ENCODE measurements at places on chromosomes 4 and X. TPM values are rescaled to one million over a fixed set of nuclear protein-coding genes. Genes with fewer than 3 reads are reported as not detected.
A peak's percentile ranks its signal among the peaks of the same experiment; 100 is the strongest.

DNA sequence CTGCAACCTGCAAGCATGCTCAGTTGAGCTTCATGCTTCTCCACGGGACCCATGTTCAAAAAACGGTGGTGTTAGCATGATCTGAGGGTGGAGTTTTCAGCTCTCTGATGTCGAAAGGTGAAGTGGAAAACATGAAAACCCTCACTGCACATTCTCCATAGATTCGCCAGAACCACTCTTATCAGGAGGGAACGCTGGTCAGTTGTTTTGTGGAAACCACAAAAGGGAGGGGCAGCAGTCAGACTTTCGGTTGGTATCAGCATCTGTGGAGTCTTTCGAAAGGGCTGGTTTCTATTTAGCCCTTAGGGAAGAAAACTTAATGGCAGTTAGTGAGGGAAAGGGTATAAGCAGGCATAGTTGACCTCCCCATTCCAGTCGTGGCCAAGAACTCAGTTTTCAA is 12.6 kb downstream of the PPA2 start:
- ATAC-seq = no peak

DNA sequence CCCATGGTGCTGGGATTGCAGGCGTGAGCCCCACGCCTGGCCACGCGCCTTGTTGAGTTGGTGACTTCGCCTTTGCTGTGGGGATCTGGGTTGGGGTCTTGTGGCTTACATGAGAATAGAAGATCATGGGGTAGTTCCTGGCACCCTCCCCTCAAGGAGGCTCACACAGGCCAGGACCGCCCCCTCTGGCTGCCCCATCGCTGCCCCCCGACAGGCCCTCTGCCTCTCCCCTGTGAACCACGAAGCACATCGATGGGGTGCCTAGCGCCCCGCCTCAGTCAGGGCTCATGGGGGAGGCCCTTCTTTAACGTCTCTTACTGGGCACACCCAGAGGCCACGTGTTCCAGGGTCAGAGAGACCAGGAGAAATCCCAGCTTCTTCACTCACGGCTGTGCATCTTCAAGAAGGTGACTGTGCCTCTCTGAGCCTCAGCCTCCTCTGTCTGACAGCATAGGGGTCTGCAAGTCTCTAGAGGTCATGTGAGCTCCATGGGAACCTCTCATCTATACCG is 23.6 kb upstream of the SPON2 start:
- no peak for ATAC-seq

GRCh38 chr4:156322592-156322991 is 368.9 kb upstream of the CTSO start:
- ATAC-seq = no peak

STPG2 gene
- 0.19 TPM for total RNA-seq

DNA sequence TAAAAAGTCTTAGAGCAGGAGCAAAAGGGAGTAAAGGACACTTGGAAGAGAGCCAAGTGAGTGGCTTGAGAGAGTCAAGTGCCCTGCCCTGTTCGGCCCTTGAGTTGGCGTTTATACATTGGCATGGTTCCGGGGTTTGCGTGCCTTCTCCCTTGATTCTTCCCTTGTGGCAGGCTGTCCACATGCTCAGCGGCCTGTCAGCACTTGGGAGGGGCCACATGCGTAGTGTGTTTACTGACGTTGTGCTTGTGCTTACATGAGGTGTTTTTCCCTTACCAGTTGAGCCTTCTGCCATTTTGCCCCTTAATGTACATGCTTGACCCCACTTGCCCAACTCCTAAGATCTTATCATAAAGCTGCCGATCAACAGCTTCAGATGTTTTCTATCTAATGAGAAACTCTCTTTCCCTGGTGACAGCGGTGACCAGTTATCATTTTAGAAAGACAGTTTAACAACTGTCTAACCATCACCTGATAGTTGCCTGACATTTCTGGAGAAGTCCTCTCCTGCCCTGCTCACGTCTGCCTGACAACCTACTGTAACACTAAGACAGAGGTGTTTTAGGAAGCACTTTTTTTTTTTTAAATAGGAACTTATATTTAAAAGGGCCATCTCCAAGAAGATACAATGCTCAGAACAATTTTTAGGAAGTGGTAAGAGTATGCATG is 49.5 kb upstream of the GC start:
- no peak for ATAC-seq

GRCh38 chrX:148459343-148459742 is 41.1 kb upstream of the AFF2 start:
- ATAC-seq = no peak

DNA sequence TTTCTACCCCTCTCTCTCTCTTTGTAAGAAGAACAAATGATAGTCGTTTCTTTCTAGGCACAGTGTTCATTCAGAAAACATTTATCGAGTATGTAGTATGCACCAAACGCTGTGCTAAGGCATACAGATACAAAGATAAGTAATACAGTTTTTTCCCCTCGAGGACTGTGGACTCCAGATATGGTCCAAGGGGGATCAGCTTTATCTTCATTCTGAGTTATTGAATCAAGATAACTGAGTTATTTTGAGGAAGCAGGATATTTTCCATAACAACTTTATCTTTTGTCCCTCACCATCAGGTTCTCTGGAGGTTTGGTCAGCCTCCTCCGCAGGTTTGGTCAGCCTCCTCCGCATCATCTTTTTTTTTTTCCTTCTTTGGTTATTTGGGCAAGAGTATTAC is 15.0 kb downstream of the EREG start:
- no peak for ATAC-seq

GRCh38 chrX:7074148-7074907 is 73.2 kb upstream of the STS start:
- ATAC-seq = no peak

GRCh38 chr4:174538123-174538875 is 16.0 kb upstream of the HPGD start:
- ATAC-seq = peak; percentile 92

- ATAC-seq = no peak
Observed at GRCh38 chrX:11105080-11105479, 6.1 kb upstream of the HCCS start.

TMEM35A gene
- total RNA-seq = not detected

ZNF711 gene
- total RNA-seq = 0.32 TPM

- ATAC-seq = no peak
Observed at GRCh38 chr4:10656988-10657387, 27.6 kb downstream of the CLNK start.

DNA sequence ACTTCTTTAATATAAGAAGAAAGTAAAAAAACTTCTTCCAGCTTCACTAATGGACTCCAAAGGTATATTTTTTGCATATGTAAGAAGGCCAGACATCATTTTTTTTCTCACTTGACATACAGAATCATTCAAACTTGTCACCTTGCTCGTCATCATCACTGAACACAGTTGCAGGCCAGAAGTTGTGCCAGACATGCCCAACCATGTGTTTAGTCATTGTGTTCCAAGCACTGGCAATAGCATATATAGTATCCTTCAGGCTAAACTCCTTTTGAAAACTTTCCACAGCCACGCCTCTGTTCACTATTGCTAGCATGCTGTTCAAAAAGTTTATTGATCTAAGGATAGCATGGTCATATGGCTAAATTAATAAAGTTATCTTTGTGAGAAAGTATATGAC is 83.3 kb downstream of the CHIC2 start:
- no peak for ATAC-seq

DNA sequence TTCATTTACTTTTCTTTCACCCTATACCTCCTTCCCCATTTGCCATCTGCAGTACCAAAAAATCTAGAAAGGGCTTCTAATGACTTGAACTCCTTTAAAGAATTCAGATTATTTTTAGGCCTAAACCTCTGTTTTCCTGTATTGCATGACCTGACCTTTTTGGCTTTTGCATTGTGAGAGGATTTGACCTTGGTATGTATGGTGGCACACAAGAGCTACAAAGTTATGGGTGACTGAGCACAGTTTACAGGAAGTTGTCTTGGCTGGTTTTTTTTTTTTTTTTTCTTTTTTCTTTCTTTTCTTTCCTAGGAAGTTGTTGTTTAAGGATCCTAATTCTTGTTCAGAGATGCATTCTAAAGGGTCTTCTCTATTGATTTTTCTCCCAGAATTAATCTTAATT is 32.0 kb upstream of the MTMR8 start:
- ATAC-seq = peak; percentile 45

ACE2 gene
- 0.16 TPM for total RNA-seq

GRCh38 chr4:186297013-186297645 is 31.1 kb downstream of the F11 start:
- no peak for ATAC-seq

ARAP2 gene
- total RNA-seq = 51.7 TPM

GRCh38 chr4:107034996-107035818 is 906 bp downstream of the DKK2 start:
- ATAC-seq = peak; percentile 19

DNA sequence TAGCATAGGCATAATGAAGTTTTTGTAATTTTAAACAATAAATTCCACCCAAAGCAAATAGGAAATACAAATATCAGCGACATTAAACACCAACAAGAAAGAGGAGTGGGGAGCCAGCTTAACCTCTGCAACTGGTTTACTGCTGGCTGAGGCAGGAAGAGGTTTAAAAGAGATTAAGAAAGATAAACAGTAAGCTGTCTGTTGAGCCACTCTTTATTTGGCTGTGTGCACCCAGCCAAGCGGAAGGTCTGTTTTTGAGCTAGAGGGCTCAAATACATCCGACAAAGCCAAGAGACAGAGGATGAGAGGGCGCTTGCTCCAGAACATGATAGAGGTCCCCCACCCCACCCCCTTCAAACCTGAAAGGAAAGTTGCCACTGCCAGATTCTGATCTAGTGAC is 191.4 kb downstream of the MGST2 start:
- no peak for ATAC-seq

DNA sequence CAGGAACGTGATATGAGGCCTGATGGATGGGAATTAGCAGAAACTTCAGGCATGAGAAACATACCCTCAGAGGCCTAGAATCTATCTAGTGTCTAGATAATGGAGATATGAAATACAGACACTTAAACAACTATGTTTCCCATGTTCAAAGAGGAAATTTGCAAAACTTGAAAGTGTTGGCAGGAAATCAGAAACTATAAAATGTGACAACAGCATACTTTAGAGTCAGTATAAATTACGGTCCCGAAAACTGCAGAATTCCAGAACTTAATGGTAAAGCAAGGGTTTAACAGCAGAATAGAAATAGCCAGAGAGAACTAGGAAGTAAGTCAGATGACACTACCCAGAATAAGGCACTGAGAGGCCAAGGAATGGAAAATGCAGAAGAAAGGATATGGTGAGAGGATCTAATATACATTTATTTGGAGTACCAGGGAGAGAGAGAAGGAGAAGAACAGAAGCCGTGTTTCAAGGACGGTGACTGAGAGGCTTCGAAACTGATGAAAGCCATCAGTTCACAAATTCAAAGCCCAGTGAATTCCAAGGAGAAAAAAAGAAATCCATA is 7.4 kb downstream of the HTT-AS start:
- ATAC-seq = no peak

- no peak for ATAC-seq
Observed at GRCh38 chrX:118644378-118644777, 83.0 kb upstream of the IL13RA1 start.

AMER1 gene
- total RNA-seq = 3.0 TPM

DNA sequence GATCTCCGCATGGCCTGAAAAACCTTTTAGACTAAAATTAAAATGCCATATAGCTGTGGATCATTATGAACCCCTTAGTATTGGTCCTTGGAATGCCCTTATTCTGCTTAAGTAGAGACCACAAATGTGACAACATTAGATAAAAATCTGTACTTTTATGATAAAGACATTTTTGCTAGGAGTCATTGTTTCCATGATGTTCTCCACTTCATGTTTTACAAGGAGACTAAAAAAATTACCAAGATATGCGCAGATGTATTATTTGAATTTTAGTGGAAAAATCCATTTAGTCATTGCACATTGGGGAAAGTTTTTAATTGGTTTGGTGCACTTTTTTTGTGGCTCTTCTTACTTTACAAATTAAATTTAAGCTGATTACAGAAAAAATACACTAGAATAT is 85.1 kb upstream of the HPRT1 start:
- no peak for ATAC-seq

CLRN2 gene
- not detected for total RNA-seq

DNA sequence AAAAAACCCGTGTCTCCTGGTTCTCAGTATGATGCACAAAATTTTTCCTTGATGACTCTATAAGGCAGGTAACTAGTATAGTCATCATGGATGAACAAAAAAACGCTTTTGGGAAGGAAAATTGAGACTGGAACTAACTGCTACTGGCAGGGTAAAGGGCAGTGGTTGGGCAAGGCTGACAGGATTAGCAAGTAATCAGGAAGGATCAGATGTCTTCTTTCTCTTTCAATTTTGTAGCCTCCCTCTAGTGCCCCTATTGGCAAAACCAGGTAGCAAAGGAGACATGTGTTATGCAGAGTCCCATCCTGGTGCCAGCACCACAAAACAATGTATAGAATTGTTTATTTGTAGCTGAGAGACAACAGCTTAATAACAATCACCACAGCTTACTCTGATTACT is 12.8 kb upstream of the SLITRK4 start:
- ATAC-seq = no peak

- peak; percentile 38 for ATAC-seq
Observed at GRCh38 chr4:150363721-150364688, 217.9 kb upstream of the MAB21L2 start.

DNA sequence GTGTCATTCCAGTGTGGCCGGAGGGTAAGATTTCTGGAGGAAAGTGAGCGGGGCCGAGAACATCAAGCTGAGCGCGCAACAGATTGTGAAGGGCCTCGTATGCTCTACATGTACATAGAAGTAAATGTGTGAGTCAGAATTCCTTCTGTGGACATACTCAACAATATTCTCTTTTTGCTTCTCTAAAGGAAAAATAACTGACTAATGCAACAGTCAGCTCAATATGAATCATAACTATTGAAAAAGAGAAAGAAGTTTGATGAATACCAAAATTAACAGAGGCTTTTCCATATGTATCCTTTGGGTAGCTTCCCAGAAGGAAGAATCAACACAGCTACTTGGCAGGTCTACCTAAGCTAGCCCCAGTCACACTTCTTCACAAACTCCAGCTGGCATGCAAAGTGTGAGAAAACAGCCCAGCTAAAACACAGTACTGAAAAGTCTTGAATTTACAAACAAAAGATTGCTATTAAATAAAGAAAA is 87.5 kb upstream of the ZFP42 start:
- ATAC-seq = no peak

GRCh38 chrX:85004255-85004654 is 578 bp downstream of the APOOL start:
- peak; percentile 7 for ATAC-seq

DNA sequence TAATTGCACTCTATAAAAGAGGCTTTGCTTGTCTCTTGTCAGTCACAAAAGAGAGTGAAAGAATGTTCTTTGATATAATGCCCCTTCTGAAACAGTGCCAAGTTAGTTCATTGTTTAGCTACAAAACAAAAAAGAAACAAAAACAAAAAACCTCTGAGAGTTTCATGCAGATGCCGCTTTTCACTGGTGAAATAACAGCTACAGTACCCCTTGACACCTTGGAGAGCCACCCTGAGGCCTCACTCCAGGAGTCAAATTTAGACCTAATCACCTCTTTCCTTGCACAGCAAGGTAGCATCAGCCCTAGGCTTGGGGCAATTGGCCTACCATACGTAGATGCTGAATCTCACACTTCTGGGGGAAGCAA is 185.2 kb downstream of the UNC5C start:
- no peak for ATAC-seq

All from activated T-helper 17 cell treated with anti-CD3 and anti-CD28 coated beads, Interleukin-2, amount 50 U/mL, for 72 hours (primary cell).